Activated CD8-positive, alpha-beta memory T cell treated with anti-CD3 and anti-CD28 coated beads, Interleukin-2, amount 10 ng/mL, durations not matched to agents 7 days and 5 days (primary cell): ENCODE measurements at places on chromosomes 6 and 20. TPM values are rescaled to one million over a fixed set of nuclear protein-coding genes. Genes with fewer than 3 reads are reported as not detected.

The PRR18 gene
- total RNA-seq: not detected

The ID4 gene
- not detected for total RNA-seq

The CCN6 gene
- not detected for total RNA-seq

DNA sequence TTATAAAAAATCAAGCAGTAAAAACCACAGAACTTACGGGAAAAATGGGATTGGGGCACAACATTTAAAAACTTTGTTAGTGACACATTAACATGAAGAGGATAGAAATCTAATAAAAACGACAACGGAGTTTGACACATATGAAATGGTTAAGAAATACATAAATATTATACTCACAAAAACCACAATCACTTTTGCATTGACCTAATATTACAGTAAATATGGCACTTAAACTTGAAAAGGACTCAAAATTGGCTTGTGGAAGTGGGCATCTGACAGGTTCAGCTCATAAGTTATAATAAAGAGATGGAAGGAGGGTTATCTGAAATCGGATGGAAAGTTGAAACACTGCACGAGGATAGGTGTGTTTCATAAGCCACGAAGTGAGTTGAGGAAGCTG is 523.7 kb downstream of the TFAP2B start:
- no peak overlapping the region for H3K27ac ChIP-seq
- no peaks in the 10 kb centered on the region for H3K4me1 ChIP-seq
- H3K36me3 ChIP-seq: no peaks in the 10 kb centered on the region
- no peak overlapping the region for H3K4me3 ChIP-seq

DNA sequence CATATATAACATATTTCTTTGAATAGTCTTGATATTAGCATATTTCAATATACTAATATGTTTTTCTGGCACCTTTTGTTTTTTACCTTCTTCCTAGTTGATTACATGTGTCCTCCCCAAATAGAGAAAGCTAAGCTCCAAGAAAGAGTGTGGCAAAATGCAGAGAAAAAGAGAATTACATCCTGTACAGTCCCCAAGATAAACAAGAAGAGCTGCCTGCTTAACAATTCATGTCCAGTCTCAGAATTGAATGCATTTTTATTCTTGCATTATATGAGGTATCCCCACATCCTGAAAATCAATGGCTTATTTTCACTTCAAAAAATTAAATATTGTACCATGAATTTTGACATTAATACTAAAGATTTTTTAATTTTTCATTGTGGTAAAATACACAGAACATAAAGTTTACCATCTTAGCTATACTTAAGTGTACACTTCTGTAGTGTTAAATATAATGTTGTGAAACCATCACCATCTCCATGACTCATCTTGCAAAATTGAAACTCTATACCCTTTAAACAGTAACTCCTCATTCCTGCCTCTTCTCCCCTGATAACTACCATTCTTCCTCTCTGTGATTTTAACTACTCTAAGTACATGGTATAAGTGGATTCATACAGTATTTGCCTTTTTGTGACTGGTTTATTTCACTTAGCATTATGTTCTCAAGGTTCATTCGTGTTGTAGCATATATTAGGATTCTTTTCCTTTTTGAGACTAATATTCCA is 490.3 kb downstream of the COL12A1 start:
- no peaks in the 10 kb centered on the region for H3K4me1 ChIP-seq
- DNase-seq: no peak
- no peaks in the 10 kb centered on the region for H3K36me3 ChIP-seq
- no peak overlapping the region for H3K27ac ChIP-seq
- H3K27me3 ChIP-seq: no peaks in the 10 kb centered on the region
- H3K4me3 ChIP-seq: no peak overlapping the region

GRCh38 chr6:80503660-80504059 is 397.2 kb downstream of the BCKDHB start:
- peaks cover 12% of the 10 kb centered on the region for H3K27me3 ChIP-seq
- DNase-seq: no peak

DNA sequence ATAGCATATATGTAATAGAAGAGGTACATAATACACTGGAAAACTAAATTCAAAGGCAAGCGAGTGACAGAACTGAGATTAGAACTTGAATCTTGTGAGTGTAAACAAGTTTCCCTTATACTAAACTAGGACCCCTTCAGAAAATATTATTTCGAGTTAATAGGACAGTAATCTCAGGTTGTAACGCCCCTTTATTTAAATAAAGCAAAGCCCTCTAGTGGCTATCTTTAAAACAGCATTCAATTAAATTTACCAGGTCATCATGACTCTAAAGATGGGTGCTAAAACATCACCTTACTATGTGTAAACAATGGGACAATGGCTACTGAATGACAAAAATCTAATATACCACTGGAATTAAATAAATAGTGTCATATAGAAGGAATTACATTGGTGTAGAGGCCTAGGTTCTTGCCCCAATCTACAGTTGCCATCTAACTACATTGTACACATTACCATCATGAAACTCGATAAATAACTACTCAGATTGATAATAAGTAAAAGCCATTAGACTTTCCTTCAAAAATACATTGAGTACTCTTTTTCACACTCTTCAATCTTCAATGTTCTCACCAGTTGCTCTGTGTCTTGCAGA is 255.4 kb upstream of the IRAK1BP1 start:
- no peaks in the 10 kb centered on the region for H3K36me3 ChIP-seq
- no peak for DNase-seq
- no peaks in the 10 kb centered on the region for H3K27me3 ChIP-seq
- no peak overlapping the region for H3K4me3 ChIP-seq
- no peak overlapping the region for H3K27ac ChIP-seq
- H3K4me1 ChIP-seq: no peaks in the 10 kb centered on the region

GRCh38 chr20:63955827-63956663 is at the start of gene UCKL1:
Gene UCKL1 (minus strand): TSS chr20:63956416. CDS start chr20:63956372, 44 bp downstream.
- peak within 1 kb of the TSS; percentile 85 for H3K27ac ChIP-seq
- H3K36me3 ChIP-seq: no peaks in the 10 kb centered on the region
- H3K4me1 ChIP-seq: peaks cover 30% of the 10 kb centered on the region

The ASIP gene
- not detected for total RNA-seq

The VSTM2L gene
- 0.35 TPM for total RNA-seq

GRCh38 chr6:155419161-155419560 is 36.5 kb downstream of the NOX3 start:
- peak overlapping the region; percentile 63 for H3K4me3 ChIP-seq
- DNase-seq: no peak
- peaks cover 33% of the 10 kb centered on the region for H3K4me1 ChIP-seq
- H3K27me3 ChIP-seq: no peaks in the 10 kb centered on the region

The TSPO2 gene
- total RNA-seq: not detected

The ATP6V1G2 gene
- total RNA-seq: 3.8 TPM

GRCh38 chr6:24240380-24240928 is 114.4 kb downstream of the NRSN1 start:
- H3K27me3 ChIP-seq: peaks cover 5% of the 10 kb centered on the region
- no peak overlapping the region for H3K27ac ChIP-seq
- DNase-seq: no peak
- H3K36me3 ChIP-seq: no peaks in the 10 kb centered on the region
- no peaks in the 10 kb centered on the region for H3K4me1 ChIP-seq

- no peak for DNase-seq
- H3K27ac ChIP-seq: no peak overlapping the region
- peaks cover 3% of the 10 kb centered on the region for H3K36me3 ChIP-seq
Measured at GRCh38 chr6:50714487-50715379, 1.4 kb downstream of the TFAP2D start.

DNA sequence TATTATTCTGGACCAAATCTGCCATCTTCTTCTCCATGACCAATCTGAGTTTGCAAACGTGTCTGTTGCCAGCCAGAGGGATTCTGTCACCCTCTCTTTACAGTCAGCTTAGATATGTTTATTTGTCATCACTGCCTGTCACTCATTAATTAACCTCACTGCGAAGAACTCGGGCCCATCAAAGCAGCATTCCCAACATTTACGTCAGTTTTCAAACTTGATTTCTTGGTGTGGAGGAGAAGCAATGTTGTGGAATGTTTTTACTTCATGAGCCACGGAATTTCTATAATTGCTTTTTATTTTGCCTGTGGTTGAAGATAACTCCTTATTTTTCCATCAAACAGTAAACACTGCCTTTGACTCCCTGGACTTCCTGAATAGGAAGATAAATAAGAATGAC is 91.8 kb upstream of the CNKSR3 start:
- no peak for DNase-seq
- H3K27me3 ChIP-seq: peaks cover 9% of the 10 kb centered on the region
- no peak overlapping the region for H3K27ac ChIP-seq

GRCh38 chr6:108671790-108672189 is 111.1 kb downstream of the FOXO3 start:
- H3K36me3 ChIP-seq: peaks cover 8% of the 10 kb centered on the region
- DNase-seq: no peak
- H3K27ac ChIP-seq: no peak overlapping the region
- H3K4me1 ChIP-seq: peaks cover 27% of the 10 kb centered on the region

The SLC26A8 gene
- total RNA-seq: not detected

The SLC35D3 gene
- total RNA-seq: not detected

GRCh38 chr20:33933469-33933909 is 60.2 kb upstream of the RALY start:
- no peak overlapping the region for H3K27ac ChIP-seq
- H3K4me3 ChIP-seq: no peak overlapping the region
- no peaks in the 10 kb centered on the region for H3K4me1 ChIP-seq
- peaks cover 4% of the 10 kb centered on the region for H3K27me3 ChIP-seq
- H3K36me3 ChIP-seq: no peaks in the 10 kb centered on the region

DNA sequence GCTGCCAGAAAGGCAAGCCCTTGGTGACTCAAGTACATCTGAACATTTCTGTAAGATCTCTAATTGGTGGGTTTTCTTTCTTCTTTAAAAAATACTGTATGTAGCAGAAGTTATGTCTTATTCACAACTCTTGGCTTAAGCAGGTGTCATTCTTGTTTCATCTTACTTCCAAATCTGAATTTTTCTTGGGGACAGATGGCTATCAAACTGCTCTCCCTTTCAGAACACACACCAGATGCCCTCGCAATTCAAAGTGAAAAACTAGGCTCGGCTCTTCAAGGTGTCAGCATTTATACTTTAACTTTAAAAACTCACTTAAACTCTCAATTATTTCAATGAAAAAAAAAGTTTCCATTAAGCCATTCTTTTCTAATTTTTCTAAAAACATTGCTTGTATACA is 49.7 kb downstream of the PAK5 start:
- no peaks in the 10 kb centered on the region for H3K36me3 ChIP-seq
- no peak for DNase-seq
- no peaks in the 10 kb centered on the region for H3K27me3 ChIP-seq
- no peak overlapping the region for H3K4me3 ChIP-seq

DNA sequence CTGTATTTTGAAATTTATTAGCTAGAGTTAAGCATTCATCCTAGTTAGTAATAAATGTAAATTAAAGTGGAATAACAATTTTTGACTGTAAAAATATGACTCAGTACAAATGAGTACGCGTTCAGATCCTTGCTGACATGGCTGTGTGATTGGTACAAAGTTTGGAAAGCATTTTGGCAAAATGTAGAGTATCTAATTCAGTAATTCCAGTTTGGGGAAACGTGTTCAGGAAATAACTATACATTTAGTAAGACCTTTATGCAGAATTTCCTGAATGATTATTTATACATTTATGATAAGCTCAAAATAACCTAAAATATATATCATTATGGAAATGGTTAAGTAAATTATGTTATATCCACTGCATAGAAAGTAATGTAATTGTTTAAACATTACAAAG is 8.0 kb downstream of the VTA1 start:
- H3K36me3 ChIP-seq: peaks cover 10% of the 10 kb centered on the region
- DNase-seq: no peak
- H3K27me3 ChIP-seq: no peaks in the 10 kb centered on the region
- H3K4me1 ChIP-seq: peaks cover 23% of the 10 kb centered on the region
- no peak overlapping the region for H3K4me3 ChIP-seq

GRCh38 chr6:150466196-150466595 is 97.4 kb downstream of the IYD start:
- H3K36me3 ChIP-seq: no peaks in the 10 kb centered on the region
- H3K27me3 ChIP-seq: peaks cover under 1% of the 10 kb centered on the region
- H3K4me1 ChIP-seq: no peaks in the 10 kb centered on the region
- H3K27ac ChIP-seq: no peak overlapping the region
- no peak for DNase-seq
